ENCODE measurements at places on chromosomes 13 and 19.

DNA sequence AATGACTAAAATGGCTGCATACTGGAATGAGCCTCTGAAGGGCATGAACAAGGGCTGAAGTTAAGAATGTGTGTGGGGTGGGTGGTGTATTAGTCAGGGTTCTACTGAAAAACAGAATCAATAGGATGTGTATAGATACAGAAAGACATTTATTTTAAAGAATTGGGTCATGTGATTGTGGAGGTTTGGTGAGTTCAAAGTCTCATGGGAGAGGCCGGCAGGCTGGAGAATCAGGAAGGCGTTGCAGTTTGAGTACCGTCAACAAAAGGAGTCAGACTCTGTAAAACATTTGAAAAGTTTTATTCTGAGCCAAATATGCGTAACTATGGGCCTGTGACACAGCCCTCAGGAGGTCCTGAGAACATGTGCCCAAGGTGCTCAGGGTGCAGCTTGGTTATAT, 24.5 kb upstream of the CYSLTR2 start:
- no peak for DNase-seq

DNA sequence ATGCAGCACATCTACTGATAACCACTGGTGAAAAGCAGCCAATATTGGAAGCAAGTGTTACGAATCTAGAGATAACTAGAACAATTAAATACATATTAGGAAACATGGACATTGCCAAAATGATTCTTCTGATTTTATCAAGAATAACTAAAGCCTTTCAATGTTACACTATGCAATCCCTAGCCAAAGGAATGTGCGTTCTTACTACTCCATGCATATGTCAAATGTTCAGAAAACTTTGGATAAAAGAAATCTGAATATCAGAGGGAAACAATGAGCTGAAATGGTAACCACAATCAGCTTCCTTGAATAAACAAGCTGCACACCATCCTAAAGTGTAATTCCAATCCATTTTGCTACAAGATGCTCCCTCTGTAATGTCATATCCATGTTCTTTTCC, 951 bp upstream of the POSTN start:
- DNase-seq = no peak

DNA sequence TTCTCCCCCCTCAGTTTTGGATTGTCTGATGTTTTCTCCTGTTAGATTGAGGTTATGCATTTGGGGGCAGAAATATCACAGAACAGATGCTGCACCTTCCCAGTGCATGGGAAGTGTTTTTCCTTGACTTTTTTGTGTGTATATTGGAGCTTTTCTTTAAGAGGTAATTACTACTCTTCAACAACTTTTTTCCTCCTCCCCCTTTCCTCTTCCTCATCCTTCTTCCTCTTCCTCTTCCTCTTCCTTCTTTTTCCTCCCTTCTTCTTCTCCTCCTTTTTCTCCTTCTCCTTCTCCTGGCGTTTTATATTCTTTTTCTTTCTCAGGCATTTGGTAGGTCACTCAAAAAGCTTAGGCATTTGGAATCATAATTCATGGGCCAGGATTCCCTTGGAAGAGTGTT, 18.1 kb upstream of the SPATA13 start:
- no peak for DNase-seq

GRCh38 chr19:51084505-51084904, 1.8 kb upstream of the KLK14 start:
- no peak for DNase-seq

DNA sequence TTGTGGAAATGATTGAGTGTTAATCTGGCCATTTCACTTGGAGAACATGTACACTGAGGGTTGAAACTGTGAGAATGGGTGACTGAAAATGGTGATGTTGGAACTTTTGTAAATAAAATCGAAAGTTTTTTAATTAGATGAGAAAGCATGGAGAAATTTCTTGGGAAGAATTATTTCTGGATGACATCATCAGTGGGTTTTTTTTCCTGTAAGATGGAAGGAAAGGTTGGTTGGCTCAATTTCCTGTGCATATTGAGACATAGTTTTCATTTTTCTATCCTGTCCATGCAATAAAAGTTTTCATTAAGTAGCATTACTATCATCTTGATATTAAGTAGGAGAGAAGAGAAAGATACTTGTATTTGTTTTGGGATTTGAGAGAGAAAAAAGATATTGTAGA, 120.6 kb upstream of the HTR2A start:
- no peak for DNase-seq

- DNase-seq = no peak
Observed at GRCh38 chr19:28453420-28453819, 759.5 kb downstream of the UQCRFS1 start.

DNA sequence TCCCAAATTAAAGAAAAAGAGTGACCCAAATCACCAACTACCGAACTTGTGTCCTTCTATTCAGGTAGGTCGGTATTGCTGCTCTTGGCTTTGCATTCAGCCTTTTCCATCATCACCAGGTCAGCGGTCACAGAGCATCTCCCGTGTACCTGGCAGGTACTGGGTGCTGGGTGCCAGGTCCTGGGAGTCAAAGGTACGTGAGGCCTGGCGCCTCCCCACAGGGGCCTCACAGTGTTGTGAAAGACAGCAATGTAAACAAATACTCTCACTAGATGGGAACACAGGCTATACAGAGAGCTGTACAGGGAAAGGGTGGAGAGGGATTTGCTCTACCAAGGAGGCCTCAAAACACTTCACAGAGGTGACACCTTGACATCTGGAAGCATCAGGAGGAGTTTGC, 86.7 kb downstream of the ZIC5 start:
- no peak for DNase-seq

DNA sequence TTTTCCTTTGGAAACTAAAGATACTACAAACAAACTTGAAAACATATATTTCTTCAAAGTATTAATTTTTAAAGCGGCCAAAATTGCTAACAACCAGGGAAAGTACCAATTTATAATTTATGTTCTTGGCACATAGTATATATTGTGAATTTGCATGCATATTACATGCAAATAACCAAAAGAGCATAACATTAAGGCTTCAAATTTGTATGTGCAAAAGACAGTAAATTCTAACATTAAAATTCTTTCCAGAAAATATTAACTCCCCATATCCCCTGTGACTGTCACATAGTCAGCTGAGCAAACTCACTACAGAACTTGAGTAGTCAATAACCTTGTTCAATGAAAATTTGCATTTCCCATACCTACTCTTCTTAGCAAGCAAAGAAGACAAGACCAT, 133.4 kb downstream of the ENOX1 start:
- no peak for DNase-seq

DNA sequence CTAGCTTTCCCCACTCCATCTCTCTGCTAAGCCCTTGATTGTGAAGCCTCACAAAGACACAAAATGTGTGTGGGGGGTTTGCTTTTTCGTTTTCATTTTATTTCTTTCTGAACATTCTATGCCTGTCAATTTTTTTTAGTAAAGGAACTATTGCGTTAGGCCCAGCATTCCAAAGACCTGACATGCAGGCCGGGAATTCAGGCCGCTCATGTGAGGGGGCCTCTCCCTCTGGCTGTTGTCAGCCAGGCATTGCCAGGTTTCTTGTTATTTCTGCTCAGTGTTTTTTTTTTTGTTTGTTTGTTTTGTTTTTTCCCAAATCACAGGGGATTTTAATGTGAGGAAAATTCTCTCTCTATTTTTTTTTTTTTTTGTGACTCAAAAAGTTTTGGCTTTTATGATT, 10.3 kb upstream of the MEDAG start:
- DNase-seq = no peak

- no peak for DNase-seq
Observed at GRCh38 chr13:75804605-75805004, 168.5 kb downstream of the LMO7 start.

GRCh38 chr13:110070511-110071120, 236.3 kb downstream of the COL4A1 start:
- no peak for DNase-seq

DNA sequence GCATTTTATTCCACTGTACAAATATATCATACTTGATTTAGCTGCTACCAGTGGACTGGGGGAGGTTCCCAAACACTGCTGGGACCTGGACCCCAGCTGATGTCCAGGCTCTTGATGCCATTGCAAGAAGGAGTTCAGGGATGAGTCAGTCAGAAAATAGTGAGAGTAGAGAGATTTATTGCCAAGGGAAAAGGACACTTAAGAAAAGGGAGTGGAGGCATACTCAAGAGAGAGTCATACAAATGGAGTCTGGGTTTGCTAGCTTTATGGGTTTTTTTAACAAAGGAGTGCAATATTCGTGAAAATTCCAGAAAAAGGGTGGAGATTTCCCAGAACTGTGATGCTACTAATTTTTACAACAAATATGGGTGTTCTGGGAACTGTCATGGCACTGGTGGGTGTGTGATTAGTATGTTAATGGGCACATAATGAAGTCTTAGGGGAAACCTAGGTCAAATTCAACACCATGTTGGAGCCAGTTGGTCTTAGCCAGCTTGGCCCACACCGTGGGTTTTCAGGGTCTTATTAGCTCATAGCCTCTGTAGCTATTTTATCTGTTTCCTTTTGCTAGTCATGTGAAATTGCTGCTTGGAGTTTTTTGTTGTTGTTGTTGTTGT, 36.2 kb downstream of the GPC6 start:
- DNase-seq = no peak

DNA sequence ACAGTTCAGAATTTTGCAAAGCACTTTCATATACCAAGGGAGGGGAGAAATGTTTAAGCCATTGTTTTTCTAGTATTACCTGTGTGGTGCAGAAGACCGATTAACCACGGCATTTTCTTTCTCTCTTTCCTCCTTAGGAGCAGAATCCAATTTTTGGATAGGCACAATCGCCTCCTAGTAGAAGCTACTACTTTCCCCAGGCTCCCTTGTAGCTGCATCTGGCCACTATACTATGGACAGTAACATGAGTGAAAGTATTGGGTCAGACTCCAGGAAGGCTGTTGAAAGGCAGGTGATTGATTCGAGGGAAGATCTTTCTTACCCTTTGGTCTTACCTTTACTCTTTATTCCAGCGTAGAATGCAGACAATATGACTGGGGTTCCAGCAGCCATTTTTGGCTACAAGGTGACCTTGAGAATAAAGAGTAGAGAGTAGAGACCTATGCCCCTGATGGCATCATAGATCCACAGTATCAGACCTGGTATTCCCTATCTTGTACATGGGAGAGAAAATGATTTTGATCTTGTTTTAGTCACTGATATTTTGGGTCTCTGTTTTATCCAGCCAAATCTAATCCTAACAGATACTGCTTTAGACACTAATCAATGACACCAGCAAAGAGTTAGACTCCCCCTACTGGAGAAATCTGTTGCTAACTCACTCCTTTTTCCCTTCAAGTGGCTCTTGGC, 77.0 kb downstream of the LRRC63 start:
- no peak for DNase-seq

DNA sequence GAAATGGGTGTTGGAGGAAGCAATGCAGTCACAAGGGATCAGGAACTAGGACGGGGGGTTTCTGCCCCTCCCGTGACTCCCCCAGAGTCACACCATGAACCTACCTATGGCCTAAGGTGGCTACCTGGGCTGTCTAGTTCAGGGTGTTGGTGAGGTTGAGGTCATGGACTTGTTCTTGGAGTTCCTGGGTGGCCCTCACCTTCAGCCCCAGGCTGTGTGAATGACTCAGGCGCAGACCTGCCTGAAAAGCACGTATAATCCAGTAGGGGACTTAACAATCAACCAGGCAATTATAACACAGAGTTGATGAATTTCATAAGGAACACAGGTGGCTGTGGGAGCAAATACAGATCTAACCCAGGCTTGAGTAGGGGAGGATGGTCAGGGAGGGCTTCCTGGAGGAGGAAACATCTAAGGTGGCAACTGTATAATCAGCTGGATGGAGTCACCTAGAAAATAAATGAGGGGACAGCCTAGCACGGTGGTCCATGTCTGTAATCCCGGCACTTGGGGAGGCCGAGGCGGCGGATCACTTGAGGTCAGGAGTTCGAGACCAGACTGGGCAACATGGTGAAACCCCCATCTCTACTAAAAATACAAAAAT, 25.6 kb upstream of the ADGRE1 start:
- no peak for DNase-seq

DNA sequence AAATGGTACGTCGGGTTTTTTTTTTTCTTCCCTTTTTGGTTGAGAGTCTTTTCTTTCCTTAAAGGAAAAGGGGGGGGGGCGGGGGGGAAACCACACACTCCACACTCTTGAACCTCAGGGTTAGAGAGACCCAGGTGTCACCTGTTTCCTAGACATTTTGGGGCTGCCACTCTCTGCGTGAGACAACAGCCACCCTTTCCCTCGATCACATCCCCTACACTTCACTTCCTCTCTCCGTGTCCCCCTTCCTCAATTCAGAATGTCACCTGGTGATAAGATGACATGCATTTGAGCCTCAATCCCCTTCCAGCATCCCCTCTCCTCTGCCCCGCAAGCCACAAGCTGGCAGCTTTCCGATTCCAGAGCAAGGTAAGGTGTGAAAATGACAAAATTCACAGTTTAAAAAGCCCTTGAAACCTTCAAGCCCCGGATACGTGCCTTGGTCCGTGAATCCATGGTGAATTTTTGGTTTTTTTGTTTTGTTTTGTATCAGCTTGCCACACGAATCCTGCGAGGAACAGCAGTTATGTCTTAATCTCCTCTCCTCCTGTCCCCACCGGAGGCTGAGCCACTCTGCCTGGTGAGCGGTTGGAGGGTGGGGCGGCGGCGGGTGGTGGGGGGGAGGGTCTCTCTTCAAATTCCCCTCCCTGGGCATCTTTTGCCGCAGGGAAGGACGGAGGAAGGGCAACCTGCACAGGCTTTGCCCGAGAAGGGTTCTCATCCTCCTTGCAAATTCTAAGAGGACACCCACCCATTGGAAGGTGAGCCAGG, 4.2 kb downstream of the PTPRS start:
- DNase-seq = no peak

DNA sequence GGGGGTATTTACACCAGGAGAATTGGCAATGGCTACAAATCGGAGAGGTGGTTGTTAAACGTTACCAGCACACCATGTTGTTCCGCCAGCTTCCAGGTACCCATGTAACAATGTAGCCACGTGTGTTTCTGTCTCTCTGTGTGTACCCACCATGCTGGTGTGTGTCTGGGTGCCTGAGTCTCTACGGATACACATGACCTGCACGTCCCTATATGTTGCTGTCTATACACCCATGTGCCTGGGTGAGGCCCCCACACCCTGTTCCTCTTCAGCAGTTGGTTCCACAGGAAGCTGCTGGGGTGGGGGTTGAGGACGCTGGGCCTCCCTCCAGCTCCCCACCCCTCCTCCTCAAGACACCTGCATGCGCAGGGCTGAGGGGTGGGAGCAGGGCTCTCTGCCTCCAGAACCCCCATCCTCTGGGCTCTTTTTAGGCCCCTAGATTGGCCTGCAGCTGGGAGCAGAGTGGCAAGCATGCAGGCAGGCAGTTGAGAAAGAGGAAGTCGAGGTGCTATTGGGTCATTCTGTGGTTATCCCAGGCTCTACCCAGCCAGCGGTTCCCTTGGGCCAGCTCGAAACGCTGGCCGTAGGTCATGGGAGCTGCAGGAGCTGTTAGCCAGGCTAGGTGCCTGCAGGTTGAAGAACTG, at the start of gene ARHGEF18:
Gene ARHGEF18 (plus strand): TSS at position 351 of the 644 bp plus-strand sequence. CDS start 13,954 bp downstream, outside the sequence.
- peak; percentile 29 for DNase-seq

GRCh38 chr13:20831933-20832332, 58.2 kb upstream of the EEF1AKMT1 start:
- DNase-seq = no peak

GRCh38 chr13:98549006-98549727, 27.7 kb downstream of the STK24 start:
- no peak for DNase-seq

Measured in activated T-cell treated with anti-CD3 and anti-CD28 coated beads for 48 hours (primary cell).